ENCODE measurements at places on chromosomes 11 and 22.

GRCh38 chr22:35380537-35381423 lies at the start of gene HMOX1:
HMOX1 (plus strand) TSS chr22:35381096; CDS start chr22:35381174, 78 bp downstream.
- DNase-seq, result peak; percentile 42

DNA sequence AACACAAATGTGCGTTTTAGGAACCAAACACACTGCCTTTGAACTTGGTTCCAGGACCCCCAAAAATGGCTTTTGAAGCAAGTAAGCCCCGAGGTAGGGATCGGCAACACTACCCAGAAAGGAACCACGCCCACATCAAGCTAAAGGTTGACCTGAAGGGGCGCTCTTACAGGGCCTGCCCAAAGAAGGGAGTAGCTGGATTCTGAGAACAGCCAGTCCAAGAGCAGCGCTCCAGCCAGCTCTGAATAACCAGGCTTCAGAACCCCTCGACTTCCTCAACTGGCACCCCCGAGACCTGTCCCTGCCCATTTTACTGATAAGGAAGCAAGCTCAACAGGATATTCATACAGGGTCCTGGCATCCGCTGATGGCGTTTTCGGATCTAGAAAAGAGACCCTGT lies 18.9 kb upstream of the MOB2 start:
- no peak for DNase-seq

- no peak for DNase-seq
Measured at GRCh38 chr11:123558536-123559315, 95.7 kb downstream of the SCN3B start.

GRCh38 chr11:118689503-118689851 lies 10.0 kb upstream of the TREH start:
- no peak for DNase-seq

DNA sequence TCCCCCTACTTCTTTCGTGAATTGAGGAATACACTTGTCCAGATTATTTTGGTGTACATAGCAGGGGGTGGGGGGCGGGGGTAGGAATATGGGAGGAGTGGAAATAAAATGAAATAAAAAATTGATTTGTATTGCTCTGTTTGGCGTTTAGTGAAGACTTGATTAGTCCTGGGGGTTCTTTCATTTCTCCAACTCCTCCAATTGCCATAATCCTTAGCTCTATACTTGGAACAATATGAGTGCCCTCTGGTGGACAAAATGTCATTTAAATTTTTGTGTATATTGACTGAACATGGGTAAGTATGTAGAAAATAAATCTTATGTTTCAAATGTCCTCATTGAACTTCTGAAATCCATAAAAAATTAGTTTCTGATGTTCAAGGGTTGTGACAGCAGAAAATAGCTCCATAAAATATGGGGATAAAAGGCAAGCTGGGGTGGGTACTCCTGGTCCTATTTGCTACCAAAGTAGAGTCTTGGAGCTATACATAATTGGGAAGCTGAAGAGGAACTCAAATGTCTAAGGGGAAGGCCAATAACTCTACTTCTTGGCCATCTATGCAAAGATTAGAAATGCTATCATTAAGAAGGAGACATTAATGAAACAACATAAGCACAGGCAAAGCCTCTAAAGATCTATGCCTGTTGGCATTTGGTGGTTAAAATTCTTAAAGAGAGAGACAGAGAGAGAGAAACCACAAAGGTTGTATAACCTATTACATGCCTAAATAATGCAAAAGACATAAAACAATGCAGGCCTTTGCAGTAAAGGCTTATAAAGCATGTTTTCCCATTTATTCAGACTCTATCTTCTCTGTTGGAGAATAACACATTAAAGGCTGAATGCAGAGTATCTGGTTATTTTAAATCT lies 421.6 kb downstream of the METTL15 start:
- DNase-seq, result no peak

DNA sequence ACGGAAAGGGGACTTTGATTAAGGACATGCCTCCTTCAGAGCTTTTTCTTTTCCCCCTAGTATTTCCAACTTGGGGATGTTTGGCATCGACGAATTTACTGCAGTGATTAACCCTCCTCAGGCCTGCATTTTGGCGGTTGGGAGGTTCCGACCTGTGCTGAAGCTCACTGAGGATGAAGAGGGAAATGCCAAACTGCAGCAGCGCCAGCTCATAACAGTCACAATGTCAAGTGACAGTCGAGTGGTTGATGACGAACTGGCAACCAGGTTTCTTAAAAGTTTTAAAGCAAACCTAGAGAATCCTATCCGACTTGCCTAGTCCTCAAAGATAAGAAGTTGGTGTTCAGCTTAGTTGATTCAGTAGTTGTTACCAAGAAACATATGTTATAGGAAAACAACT lies 78.4 kb downstream of the PDHX start:
- no peak for DNase-seq

DNA sequence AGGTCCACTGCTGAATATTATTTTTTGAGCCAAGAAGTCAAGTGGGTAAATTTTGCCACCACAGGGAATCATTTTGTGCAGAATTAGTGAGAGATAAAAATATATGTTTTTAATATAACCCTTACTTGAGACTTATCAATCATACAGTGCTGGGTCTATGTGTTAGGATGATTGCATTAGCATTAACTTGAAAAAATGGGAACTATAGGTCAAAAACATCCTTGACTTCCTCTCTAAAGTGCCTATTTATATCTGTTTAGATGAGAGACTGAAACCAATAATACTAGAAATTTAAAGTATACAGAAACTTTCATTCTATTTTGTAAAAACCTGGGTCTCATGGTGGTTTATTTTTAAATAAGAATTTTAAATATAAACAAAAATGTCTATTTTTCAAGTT lies 65.1 kb upstream of the CARD18 start:
- DNase-seq, result no peak

GRCh38 chr22:16972311-16972710 lies 35.7 kb downstream of the GAB4 start:
- no peak for DNase-seq

- DNase-seq, result no peak
Measured at GRCh38 chr11:110046775-110047380, 46.3 kb upstream of the ZC3H12C start.

DNA sequence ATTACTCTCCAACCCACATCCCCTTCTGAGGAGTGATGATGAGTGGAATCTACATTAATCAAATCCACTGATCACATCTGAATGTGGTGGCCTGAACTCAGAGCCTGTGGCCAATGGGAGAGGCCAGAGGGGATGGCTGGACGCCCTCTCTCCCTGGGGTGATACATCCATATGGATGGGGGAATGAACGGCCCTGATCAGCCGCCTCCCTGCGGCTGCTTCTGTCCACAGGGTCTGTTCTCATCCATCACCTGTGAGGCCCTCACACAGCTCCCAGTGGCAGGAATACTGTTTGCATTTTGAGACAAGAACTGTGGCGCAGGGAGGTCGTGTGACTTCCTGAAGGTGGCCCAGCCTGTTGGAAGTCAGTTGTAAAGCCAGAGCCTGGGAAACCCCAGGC lies 78.3 kb upstream of the SHISAL1 start:
- no peak for DNase-seq

DNA sequence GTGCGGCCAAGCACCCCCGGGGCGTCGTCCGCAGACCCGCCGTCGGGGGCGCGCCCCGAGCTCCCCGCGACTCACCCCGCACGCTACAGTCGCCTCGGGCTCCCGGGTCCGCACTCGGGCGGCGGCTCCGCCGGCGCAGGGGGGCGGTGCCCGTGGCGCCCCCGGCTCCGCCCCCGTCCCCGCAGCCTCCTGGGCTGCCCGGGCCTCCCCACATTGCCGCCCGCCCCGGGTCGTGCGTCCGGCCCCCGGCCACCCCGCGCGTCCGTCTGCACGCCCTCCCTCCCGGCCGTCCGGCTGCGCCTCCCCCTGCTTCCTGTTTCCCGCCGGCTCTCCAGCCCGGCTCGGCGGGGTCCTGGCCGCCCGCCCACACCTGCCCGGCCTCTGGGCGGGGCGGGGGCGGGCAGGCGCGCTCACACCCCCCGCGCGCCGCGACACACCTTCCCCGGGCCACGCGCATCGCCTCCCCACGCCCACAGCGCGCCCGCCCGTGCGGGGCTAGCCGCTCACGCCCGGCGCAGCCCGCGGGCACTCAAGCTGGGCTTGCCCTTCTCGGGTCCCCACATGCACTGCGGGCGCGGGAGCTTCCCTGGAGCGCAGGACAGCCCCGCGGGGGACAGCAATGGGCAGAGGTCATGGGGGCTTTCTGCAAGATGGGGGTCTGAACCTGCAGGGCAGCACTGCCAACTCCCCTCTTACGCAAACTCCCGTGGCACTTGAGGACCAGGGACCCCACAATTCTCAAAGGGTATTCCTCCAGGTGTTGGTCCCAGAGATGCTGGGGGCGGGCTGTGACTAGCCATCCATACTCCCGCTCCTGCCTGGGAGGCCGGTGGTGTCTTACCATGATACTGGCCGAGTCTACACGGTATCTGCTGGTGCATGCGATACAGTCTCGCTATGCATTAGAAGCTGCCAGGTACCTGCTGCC lies at the start of gene CARD10:
TSS of gene CARD10 (minus strand) at position 148 of the 928 bp plus-strand sequence. CDS start 215 bp downstream, outside the sequence.
- DNase-seq, result no peak

DNA sequence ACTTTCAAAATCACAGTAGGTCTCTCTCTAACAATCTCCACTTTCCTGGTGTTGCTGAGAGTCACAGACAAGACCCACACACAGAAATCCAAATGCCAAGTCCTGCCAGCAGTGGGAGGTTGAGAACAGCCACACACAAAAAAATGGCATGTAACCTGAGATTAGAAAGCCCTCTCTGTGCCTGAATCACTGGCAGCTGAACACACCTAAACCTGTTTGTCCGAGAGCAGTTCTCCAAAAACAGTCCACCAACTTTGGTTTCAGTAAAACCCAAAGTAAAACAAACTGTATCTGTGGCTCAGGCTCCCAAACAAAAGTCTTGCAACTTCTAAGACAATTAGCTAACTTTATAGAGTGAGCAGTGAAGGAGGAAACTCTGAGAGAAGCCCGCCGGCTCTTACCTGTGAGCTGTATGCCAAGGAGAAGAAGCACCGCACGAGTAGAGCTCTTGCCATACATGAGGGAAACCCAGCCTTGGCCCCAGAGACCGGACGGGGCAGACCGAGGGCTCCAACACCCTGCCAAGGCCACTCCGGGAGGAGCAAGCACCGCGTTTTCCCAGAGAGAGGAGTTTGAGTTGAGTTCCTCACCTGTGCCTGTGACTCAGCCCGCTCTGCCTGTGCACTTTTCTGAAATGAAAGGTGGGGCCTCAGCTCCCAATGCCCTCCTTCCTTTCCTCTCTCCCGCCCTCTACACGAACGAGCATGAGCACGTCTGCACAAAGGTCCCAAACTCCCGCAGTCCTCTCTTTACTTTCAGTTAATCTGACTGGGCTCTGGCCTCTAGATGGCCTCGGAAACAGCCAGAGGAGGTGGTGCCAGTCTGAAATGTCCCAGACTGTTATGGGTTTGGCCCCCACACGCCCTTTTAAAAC lies at the start of gene MPZL2:
TSS of gene MPZL2 (minus strand) at position 603 of the 874 bp plus-strand sequence. CDS start at position 459, 144 bp downstream.
- DNase-seq, result peak; percentile 19

GRCh38 chr11:76557466-76557865 lies 112.6 kb downstream of the EMSY start:
- DNase-seq, result no peak

DNA sequence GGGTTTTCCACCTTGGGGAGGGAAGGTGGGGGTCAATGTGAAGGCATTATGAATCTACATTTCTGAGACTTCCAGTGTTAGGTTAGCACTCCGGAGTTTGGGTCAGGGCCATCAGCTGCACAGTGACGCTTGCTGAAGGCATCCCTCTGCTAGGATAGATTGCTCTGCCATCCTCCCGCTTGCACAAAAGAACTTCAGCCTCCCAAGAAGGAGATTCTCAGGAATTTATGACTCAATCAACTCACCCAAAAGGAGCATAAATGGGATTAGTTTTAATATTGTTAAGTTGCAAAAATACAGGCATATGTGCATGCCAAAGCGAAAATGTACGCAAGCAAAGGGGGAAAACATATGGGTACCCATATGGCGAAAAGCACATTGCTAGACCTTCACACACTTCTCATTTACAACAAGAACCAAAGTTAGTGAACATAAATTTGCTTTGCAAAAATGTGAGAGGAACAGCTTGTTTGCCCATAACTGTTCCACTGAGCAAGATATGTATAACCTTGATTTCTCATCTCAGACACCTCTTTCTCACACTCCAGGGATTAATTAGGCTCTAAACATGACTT lies 1013.0 kb downstream of the OPCML start:
- DNase-seq, result no peak

DNA sequence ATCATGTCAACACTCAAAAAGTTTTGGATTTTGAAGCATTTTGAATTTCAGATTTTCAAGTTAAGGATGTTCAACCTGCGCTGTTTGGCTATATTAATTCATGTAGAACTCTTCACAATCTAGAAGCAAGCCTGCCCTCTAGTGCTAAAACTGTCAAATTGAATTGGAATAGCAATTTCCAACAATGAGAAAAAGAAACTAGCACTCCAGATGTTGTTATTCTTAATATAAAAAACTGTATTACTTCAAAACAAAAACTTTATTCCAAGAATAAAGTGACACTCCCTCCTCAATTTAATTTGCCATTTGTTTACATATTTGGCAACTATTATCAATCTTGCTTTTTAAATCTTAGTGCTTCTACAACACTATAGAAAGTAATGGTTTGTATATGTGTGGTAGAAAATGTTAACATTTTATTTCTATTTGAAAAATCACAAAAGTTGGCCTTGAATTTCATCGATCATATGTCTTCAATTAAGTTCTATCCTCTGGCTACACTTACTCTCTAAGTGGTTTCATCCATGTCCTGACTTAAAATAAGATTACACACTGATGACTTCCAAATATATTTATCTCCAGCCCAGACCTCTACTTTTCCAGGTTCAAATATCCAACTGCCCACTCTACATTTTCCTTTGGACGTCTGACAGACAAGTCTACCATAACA lies 36.6 kb downstream of the DCUN1D5 start:
- peak; percentile 56 for DNase-seq

DNA sequence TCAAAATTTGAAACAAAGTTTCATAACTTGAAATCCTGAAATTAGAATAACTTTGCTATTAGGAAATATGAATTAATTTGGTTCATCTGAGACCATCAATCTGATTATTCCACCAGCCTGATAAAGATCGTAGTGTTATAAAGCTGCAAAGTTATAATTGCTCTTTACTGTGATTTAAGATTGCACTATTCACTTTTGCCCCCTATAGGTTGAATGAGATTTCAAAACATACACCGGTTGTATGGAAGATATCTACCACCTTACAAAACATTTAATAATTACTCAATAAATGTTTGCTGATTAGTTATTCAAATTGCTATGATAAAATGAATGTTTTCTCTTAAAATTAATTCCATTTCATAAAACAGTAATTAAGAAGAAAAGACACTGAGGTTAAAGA lies 26.1 kb downstream of the APIP start:
- DNase-seq, result no peak

DNA sequence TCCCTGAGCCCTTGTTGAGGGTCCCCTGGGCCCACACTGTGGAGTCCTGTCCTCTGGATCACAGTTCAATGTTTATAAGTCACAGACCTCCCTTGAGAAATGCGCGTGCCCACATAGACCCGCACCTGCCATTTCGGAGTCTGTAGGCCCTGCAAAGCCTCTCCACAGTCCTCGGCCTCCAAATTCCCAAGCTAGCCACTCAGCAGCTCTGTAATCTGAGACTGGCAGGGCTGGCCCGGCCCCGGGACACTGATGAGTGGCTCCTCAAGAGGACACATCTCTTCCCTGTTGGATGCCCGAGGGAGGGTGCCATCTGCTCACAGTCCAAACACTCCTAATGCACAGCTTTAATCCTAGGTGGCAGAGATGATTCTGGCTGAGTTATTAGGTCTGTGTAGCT lies 39.1 kb downstream of the B3GAT1 start:
- DNase-seq, result no peak

Measured in CD4-positive, alpha-beta T cell treated with Interleukin-2 at 100 ng/mL for 4 hours (primary cell).